MCF 10A (cell line): ENCODE measurements at places on chromosomes 16 and 17. TPM values are rescaled to one million over a fixed set of nuclear protein-coding genes. Genes with fewer than 3 reads are reported as not detected.

The ZNF469 gene
- total RNA-seq: not detected in 2 replicates

The MYH8 gene
- total RNA-seq: not detected in 2 replicates

The CBX2 gene
- total RNA-seq: 3.8 and 3.9 TPM in 2 replicates

The CDRT15 gene
- not detected in 2 replicates for total RNA-seq

The AHSP gene
- total RNA-seq: not detected in 2 replicates

The GGNBP2 gene
- 88.7 and 91.5 TPM in 2 replicates for total RNA-seq

DNA sequence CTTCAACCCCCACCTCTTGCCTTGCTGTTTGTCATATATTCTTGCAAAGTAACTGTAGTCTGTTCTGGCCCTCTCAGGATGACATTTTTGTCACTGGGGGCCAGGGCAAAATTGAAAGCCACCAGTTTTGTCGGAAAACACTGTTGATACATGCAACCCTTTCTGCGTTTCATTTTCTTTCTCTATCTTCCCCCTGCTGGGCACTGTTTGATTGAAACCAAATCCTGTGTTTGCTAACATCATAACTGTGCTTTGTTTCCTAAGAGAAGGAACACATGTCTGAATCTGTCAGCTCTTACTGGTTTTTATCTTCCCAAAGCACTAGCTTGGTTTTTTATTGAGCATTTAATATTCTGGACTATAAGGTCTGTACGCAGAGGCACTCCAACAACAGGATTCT, 11.7 kb upstream of the CPPED1 start:
- H3K27ac ChIP-seq: no peak overlapping the region
- no peaks in the 10 kb centered on the region for H3K36me3 ChIP-seq
- DNase-seq: no peak

DNA sequence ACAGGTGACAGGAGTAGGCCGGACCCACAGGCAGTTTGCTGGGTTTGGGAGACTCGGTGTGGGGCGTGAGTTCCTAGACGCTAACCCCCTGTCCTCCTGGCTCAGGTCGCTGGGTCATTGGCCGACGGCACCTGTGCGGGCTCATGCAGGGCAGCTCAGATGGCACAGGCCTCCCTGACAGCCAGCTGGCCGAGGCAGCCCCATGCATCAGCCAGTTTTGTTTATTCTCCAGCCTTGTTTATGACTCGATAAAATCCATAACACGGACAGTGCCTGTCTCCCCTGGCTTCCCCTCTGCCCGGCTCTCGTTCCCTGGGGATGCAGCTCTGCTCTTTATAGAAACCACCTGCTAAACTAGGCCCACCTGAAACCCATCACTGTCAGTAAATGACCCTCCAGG, 46.0 kb downstream of the SDK2 start:
- no peak overlapping the region for H3K4me3 ChIP-seq
- DNase-seq: no peak
- peaks cover 5% of the 10 kb centered on the region for H3K4me1 ChIP-seq
- H3K27me3 ChIP-seq: no peaks in the 10 kb centered on the region
- no peak overlapping the region for H3K27ac ChIP-seq

DNA sequence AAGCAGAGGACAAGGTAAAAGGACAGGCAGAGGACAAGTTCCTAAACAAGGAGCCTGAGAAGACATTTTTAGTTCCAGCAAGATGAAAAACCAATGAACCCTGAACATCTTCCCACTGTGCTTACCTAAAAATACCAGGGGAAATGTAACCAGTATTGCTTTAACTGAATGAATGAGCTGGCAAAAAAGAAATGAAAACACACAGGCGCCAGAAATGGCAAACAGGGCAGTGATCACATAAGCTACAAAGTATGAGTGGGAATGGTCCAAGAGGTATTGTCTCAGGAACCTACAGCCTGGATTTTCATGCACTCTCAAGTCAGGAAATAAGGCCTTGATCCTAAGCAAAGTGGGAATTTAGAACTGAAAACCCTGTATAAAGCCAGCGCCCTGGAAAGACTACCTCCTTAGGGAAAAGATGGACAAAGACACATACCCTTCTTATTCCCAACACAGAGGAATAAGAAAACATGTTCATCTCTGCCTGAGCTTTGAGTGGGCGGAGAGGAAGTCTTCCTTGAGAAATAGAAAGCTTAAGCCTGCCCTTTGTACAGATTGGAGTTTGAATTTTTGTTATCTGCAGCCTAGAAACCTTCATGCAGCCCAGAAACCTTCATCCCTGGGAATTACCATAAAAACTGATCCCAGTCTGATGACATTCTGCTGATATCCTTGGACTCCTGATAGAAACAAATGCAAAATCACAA, 2.1 kb downstream of the CMTM2 start:
- H3K4me3 ChIP-seq: no peak overlapping the region
- no peaks in the 10 kb centered on the region for H3K27me3 ChIP-seq
- peaks cover 6% of the 10 kb centered on the region for H3K36me3 ChIP-seq
- peaks cover 22% of the 10 kb centered on the region for H3K4me1 ChIP-seq

DNA sequence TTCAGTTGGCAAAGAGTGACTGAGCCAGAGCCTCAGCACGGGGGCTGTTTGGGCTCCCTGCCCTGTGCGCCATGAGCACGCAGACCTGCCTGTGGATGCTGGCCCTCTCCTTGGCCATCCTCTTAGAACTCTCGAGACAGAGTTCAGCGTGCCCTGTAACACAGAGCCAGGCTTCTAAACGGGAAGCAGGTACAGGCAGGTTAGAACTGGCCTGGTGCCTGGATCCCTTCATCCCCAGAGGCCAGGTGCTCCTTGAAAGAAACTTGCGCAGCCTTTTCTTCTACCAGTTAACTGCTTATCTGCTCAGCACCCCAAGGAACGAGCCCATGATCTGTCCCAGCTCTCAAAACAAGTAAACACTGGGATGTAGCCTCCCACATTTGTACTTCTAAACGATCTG, 6.9 kb downstream of the CCNF start:
- no peaks in the 10 kb centered on the region for H3K4me1 ChIP-seq
- H3K27ac ChIP-seq: no peak overlapping the region
- no peak overlapping the region for H3K4me3 ChIP-seq
- no peaks in the 10 kb centered on the region for H3K27me3 ChIP-seq

- peak overlapping the region; percentile 16 for H3K27ac ChIP-seq
- no peaks in the 10 kb centered on the region for H3K27me3 ChIP-seq
- peaks cover 25% of the 10 kb centered on the region for H3K4me1 ChIP-seq
- peaks cover 13% of the 10 kb centered on the region for H3K36me3 ChIP-seq
These were observed 204.8 kb downstream of the MSI2 start for GRCh38 chr17:57461082-57461481.

DNA sequence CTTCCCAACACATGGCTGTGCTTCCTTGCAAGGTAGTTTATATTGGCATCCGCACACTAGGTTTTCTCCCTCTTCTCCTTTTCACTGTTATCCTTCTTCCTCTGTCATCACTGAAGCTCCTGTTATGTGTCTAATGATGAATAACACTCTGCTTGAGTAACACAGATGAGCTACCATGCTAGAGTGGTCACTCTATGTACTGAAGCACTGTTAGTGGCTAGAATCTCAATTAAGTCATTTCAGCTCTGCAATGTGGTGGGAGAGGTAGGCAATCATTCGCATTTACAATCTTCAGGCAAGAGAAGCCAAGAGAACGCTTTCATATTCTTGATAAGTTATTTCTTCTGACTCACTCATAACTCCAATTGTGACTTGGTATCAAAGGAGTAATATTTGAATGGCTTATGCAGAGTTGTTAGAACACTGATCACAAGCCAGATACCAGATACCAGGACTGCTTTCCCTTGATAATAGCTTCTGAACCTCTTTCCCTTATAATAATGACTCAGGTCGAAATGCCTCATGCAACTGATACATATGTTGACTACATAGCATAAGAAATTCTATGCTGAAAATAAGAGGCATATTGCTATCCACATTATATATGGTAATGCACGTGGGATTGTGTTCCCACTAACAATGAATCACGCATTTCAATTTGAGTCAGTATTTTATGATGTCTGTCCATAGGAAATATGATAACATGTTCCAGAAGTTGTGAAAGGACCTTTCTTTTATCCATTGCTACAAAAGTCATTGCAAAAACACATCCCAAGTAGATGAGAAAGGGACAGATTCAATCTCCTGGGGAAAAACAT, 158.0 kb upstream of the HS3ST3A1 start:
- H3K4me1 ChIP-seq: no peaks in the 10 kb centered on the region
- H3K36me3 ChIP-seq: no peaks in the 10 kb centered on the region
- DNase-seq: no peak
- no peaks in the 10 kb centered on the region for H3K27me3 ChIP-seq
- no peak overlapping the region for H3K4me3 ChIP-seq
- H3K27ac ChIP-seq: no peak overlapping the region

DNA sequence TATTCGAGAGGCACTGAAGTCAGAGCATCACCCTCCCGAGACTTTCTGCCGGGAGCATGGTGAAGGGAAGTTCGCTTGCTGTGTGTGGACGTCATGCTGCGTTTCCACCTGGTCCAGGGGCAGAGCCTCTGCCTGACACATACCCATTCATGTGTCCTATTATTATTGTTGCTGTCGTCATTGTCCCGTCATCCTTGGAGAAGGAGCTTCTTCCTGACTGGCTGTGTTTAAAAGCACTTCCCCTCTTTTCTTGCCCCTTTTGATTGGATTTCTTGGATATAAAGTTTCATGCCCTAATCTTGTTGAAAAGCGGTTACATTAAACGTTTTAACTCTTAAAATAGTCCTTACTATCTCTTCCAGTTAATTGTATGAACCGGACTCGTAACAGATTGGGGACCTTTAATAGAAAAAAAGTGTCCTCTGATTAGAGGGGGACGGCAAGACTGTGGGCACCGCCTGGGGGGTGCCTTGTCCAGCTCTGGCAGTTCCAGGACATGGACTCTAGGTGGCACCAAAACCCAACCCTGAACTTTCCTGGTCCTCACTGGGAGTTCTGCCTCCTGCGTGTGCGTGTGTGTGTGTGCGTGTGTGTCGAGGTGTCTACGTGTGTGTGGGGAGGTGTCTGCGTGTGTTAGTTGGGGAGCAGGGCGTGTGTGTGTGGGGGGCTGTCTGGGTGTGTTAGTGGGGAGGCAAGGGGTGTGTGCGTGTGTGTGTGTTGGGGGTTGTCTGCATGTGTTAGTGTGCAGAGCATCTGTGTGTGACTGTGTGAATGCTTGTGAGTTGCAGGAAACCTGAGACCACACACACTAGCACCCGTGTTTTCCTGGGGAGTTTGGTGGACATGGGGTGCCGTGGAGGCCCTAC, 133.3 kb upstream of the CIBAR2 start:
- peaks cover 12% of the 10 kb centered on the region for H3K27me3 ChIP-seq
- DNase-seq: peak; percentile 62
- no peak overlapping the region for H3K27ac ChIP-seq
- H3K4me1 ChIP-seq: peaks cover 11% of the 10 kb centered on the region
- H3K36me3 ChIP-seq: no peaks in the 10 kb centered on the region
- H3K4me3 ChIP-seq: no peak overlapping the region

DNA sequence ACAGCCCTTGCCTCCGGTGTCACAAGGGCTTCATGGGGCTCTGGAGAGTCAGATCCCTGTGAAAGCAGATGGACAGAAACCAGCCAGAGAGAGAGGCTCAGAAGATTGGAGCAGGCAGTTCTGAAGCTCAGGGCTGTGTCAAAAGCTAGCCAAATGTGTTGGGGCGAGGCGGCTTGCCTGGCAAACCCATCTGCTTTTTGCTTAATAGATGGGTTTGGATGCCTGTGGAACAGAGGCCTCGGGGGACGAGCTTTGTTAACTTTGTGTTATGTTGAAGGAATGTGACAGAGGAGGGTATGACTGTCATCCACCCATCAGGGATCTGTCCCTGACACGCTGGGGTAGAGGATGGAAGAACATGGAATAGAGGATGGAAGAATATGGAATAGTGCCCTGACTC, 21.0 kb upstream of the SLC12A3 start:
- no peak overlapping the region for H3K27ac ChIP-seq
- H3K4me3 ChIP-seq: no peak overlapping the region
- DNase-seq: no peak
- H3K4me1 ChIP-seq: peaks cover 15% of the 10 kb centered on the region
- peaks cover 25% of the 10 kb centered on the region for H3K36me3 ChIP-seq
- no peaks in the 10 kb centered on the region for H3K27me3 ChIP-seq

DNA sequence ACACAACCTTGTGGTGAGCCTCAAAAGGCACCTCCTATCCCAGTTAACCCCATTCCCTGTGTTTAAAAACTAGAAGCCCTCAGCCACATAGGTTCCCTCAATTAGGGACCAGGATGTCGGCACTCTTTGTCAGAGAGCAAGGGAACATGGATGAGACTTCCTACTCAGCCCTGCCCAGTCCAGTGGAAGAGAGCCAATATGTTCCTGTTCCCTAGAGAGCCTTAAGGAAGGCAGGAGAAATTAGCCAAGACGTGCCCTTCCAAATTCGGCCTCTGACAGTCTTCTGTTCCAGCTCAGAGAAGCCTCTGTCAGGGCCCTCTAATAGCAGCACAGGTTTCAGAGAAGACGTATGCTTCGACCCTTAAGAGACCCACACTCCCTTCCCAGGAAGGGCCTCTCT, 14.6 kb upstream of the DHRS13 start:
- DNase-seq: no peak
- no peaks in the 10 kb centered on the region for H3K27me3 ChIP-seq
- H3K4me1 ChIP-seq: peaks cover 9% of the 10 kb centered on the region
- H3K36me3 ChIP-seq: peaks cover 99% of the 10 kb centered on the region
- no peak overlapping the region for H3K27ac ChIP-seq

DNA sequence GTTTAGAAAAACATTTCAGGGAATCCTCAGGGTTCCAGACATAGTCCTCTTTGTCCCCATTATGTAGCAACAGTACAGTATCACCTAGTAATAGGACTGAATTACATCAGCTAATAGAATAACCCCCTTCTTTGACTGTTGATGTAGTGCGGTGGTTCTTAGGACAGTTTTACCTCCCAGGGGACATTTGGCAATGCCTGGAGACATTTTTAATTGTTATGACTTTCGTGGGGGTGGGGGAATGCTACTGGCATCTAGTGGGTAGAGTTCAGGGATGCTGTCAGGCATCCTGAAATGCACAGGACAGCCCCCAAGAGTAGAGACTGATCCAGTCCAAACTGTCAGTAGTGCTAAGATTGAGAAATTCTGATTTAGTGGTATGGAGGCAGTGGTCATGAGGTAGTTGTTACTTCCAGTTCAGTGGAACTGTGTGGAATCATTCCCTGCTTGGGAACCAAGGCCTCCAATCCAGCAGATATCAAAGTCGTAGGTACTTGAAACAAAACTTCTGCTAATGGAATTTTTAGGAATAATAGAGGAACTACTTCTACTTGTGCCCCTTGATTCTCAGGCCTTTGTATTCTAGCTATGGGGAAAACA, 20.3 kb downstream of the NF1 start:
- DNase-seq: no peak
- H3K36me3 ChIP-seq: peaks cover 17% of the 10 kb centered on the region
- H3K4me1 ChIP-seq: peaks cover 15% of the 10 kb centered on the region

DNA sequence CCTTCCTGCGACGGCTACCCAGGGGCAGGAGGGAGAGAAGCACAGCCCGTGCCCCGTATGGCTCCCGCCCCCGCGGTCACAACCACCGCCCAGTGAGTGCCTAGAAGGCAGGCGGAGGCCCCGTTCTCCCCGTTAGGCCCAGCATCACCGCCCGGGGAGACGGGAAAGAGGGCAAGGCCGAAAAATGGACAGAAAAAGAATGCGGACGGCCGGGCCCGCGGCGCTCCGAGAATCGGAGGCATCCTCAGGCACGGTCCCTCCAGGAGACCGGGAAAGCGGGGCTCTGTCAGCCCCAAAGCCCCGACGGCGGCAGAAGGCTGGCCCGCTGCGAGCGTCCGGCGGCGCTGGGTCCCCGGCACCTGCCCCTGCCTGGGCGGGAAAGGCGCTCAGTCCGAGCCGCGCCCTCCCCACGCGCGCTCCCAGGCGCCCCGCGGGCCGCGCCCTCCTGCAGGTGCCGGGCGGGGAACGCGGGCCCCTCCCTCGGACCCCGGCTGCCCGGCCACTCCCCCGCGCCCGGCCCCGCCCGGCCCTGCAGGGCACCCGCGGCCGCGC, 407 bp downstream of the MCRIP1 start:
- DNase-seq: peak; percentile 28
- H3K4me1 ChIP-seq: peaks cover 9% of the 10 kb centered on the region
